ENCODE measurements at places on chromosomes 4 and X.

- no peak for DNase-seq
Observed at GRCh38 chr4:184792950-184793555, 32.7 kb downstream of the ACSL1 start.

DNA sequence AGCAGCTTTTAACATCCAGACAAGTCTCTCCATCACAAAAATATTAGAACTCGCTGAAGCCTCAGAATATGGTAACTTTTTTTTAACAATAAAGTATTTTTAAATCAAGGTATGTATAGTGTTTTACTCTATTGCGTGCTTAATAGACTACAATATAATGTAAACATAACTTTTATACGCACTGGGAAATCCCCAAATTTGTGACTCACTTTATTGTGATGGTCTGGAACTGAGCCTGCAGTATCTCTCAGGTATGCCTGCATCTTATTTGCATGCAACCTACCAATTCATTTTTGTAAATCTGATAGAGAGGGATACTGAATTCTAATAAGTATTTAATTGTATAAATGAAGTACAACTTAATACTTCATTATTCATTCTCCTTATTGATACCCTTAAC is 823.5 kb downstream of the ADGRL3 start:
- DNase-seq, result no peak

DNA sequence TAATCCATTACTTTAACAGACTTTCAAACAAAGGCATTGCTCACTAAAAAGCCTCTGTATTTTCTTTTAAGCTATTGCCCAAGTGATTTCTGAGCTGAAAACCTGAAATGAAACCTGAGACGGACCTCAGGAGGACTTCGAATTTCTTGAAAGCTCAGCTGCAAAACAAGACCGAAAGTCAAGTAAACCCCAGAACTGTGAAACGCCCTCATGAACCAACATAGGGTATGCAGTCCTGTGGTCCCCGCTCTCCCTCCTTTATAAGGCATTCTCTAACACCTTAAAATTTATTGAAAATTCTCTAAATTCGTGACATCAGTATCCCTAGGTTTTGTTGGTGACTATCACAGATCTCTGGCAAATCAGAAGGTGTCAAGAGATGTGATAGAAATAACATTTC is 91.8 kb downstream of the SHISA3 start:
- DNase-seq, result no peak

DNA sequence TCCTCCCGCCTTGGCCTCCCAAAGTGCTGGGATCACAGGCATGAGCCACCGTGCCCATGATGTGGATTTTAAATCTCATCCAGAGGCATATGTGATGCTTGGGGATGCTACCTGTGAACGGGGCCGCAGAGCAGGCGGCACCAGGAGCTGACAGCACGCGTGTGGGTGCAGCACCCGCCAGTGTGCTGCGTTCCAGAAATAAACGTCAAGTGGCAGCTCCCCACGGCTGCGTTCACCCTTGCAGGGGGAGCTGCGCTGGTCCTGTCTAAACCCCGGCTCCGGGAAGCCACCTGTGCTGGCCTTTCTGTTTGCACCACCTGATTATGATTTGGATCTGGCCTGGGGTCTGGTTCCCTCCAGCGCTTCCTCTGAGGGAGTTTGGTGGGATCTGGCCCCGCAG is 77.8 kb downstream of the SORCS2 start:
- no peak for DNase-seq

- DNase-seq, result no peak
Observed at GRCh38 chr4:147785129-147785528, 53.2 kb downstream of the ARHGAP10 start.

- DNase-seq, result peak; percentile 26
Observed at GRCh38 chrX:13898083-13898482, 81.2 kb upstream of the GPM6B start.

DNA sequence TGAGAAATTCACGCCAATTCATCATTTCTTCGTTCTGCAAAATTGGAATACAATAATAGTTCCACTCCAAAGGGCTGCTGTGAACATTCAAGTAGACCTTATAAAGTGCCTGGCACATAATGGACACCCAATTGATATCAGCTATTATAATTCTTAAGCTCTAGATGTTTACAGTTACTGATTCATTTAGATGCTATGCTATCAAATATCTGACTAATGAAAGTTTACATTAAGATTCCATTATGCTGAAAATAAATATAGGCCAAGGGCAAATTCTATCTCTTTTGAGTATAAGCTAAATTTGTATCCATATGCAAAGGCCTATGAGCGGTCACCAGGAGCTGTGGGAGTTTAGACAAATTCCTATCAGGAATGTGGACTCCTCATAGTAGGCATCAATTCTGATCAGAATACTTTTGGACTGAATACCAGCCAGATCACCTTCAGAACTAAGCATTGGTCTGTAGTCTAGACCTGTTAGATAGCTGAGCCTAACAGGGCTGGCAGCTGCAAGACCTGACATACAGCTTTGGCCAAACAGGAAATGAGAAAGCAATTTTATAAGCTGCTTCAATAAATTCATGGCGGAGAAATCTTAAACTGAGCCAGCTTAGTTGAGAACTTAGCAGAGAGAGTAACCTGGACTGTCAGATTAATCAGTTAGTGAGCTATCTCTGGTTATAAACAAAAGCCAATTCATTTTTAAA is 384.3 kb upstream of the ACTRT1 start:
- DNase-seq, result no peak

- DNase-seq, result no peak
Observed at GRCh38 chrX:123990169-123990568, 28.7 kb downstream of the STAG2 start.
